Left renal pelvis (tissue), 4 donors: ENCODE measurements at places on chromosomes 6 and 20. TPM values are rescaled to one million over a fixed set of nuclear protein-coding genes. Genes with fewer than 3 reads are reported as not detected.

ENTPD6 gene
- polyA plus RNA-seq, result 34.7 TPM

ATRN gene
- polyA plus RNA-seq, result 49.4 TPM

GRCh38 chr20:38345643-38346042 is 639 bp upstream of the LBP start:
- DNase-seq, result no peak

DNA sequence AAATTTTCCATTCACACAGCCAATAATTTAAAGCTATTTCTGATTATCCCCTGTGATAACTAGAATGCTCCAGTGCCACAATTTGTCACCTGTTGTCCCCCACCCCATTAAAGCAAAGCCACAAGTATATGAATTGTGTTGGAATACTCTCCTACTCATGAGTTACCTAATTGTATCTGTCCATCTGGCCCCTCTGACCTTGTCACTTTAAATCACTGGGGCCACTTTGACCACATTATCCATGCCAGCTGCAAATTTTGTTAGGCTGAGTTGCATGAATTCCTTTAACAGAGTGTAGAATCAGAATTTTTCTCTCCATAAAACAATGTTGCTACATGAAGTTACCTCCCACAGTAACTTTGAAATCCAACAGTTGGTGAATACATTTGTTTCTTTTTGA is 204.6 kb downstream of the MEI4 start:
- no peak for DNase-seq

ZNF311 gene
- polyA plus RNA-seq, result 6.9 TPM

DNA sequence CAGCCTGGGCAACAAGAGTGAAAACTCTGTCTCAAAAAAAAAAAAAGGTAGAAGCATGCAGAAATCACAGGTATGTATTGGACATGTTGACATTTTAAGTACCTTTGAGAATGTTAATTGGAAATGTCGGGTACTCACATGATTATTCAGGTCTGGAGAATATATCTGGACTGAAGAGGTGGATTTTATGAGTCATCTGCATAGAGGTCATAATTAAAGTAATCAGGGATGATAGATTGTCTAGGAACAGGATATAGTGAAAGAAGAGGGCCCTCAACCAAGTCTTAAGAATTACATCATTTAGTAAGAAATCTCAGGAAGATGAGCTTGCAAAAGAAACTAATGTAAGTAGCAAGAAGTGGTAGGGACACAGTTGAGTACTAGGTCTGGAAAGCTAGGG is 212.5 kb downstream of the UTRN start:
- no peak for DNase-seq

TRDN gene
- polyA plus RNA-seq, result 2.2 TPM

DNA sequence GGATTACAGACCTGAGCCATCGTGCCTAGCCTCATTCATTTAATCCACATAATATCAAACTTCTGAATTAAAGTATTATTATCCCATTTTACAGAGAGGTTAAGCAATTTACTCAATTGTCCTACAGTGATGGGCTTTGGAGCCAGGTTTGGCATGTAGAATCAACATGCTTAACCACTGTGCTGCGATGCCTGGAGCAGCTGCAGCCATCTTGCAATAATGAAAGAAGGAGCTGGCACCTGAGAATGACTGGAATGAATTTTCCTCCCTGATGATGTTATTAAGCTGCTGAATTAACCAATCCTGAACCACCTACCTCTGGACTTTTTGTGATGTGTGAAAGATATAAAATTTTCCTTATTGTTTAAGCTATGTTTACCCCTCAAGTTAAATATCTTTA is 13.1 kb upstream of the CCND3 start:
- DNase-seq, result no peak

GRCh38 chr6:157293780-157294179 is 29.5 kb downstream of the TMEM242 start:
- DNase-seq, result no peak

CMTR1 gene
- 43.2 TPM for polyA plus RNA-seq

DNA sequence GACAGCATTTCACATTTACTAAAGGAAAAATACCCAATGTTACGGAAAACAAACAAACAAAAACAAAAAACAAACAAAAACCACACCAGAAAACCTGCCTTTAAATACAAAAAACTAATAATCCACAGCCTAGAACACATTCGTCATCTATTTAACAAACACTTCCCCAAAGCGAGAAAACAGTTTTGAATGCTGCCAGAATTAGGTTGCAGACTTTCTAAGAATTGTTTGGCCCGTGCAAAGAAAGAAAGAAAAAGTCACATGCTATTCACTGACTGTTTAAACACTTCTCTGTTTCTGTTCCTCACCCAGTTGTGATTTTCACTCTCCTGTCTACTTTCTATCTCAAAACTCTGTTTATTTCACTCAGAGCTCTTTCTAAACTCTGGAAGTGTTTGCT is 52.5 kb downstream of the BCAS1 start:
- no peak for DNase-seq
